ENCODE measurements at places on chromosomes 16 and 17.

DNA sequence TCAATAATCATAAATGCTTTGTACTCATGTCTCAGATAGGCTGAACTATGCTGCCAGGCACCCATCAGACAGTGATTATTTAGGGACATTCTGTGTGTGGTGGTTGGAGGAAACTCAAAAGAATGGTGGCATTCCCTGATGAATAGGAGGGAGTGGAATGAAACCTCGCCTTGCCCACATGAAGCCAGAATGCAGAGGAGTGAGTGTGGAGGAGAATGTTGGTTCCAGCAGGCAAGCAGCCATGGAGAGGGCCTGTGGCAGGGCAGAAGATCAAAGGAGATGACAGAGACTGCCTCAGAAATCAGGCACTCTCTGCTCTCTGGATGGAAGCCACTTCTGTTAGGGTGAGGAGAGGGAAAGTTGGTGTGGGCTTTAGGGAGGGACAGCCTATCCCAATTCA, 22.5 kb downstream of the KCTD19 start:
- peak; percentile 53 for DNase-seq

DNA sequence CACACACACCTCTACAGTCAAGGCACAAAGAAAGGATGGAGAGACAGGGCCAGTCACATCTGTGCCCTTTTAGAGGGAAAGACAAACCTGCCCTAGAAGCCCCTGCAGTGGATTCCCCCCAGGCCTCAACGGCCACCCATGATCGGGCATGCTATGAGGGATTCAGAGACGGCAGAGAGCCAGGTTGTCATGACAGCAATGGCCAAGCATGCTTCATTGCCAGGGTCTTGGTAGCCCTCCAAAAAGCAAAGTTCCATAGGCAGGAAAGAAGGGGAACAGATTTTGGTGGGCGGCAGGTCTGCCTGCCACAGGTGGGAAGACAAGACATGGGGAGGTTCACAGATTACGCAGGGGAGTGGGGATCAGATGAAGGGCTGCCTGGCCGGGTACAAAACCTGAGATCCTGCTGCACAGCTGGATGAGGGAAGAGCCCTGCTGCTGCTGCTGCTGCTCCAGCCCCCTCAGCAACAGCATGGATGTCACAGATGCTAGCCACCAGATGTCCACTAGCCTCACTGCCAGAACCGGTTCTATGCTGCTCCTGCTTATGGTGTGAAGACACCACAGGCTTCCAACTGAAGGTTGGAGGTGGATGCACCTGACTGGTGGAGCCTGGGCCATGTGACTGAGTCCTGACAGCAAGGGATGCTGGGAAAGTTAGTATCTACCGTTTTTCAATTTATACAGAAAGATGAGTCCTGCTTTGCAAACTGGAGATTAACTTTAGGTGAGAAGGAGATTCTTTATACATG, 17.8 kb downstream of the ACTG1 start:
- no peak for DNase-seq

- no peak for DNase-seq
Observed at GRCh38 chr17:68141050-68141449, 105.5 kb downstream of the KPNA2 start.

DNA sequence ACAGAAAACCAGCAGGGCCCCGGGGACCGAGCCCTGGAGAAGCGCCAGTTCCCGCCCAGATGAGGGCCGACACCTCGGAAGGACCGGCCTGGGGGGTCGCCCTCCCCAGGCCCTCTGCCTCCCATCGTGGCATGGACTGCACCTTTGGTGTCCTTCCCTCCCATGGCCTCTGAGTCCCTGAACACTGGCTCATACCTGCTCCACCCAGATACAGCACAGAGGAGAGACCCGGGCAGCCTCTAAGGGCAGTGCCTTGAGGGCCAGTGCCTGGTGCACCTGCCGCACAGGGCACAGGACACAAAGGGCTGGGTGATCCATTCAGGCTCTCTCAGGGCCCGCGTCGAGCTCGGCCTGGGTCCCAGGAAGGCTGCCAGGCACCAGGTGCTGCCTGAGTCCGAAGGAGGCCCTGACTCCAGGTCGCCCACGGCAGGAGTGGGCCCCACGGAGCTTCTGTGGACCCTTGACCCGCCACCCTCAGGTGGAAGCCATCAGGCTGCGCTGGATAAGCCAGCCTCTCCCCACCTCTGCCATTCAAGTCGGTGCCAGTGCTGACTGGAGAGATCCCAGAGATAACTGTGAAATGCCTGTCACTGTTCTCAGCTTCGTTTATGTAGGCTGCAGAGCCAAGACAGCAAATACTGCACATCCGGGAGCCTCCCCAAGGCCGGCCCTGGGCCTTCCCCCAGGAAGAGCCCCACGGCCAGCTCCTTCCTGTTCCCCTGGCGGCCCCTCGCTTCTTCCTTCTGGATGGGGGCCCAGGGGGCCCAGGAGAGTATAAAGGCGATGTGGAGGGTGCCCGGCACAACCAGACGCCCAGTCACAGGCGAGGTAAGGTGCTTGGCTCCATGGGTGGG, at the start of gene ZG16B:
Gene ZG16B (plus strand): TSS at position 803 of the 854 bp plus-strand sequence. CDS start 139 bp downstream, outside the sequence.
- no peak for DNase-seq

DNA sequence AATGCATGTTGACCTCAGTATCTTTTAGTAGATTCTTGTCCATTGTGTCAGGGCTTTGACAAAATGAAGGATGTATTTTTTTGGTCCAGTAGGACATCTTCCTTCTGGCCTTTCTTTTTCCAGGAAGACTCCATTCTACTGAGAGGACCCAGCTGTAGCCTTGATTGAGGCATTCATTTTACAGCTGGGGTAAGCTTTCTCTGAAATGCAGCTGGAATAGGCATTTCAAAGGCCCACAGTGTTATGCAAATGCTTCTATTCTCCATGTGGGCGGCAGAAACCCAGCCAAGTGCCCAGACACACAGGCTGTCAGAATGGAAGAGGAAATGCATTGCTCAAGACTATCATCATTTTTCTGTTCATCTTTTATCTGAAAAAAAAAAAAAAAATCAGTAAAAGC, 629.0 kb upstream of the CDH8 start:
- DNase-seq: no peak

DNA sequence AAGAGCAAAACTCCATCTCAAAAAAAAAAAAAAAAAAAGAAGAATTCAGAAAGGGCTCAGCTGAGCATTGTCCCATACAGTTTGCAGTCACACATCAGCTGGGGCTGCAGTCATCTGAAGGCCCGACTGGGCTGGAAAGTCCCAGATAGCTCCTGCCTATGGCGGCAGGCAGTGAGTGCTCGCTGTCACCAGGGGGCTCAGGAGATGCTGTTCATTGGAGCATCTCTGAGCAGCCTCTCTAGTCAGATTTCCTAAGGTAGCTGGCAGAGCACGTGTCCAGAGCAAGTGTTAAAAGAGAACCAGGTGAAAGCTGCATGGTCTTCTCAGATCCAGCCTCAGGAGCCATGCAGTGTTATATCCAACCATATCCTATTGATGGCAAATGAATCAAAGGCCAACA, 75.8 kb downstream of the WSCD1 start:
- DNase-seq: no peak

GRCh38 chr17:14925498-14925897, 339.6 kb downstream of the PMP22 start:
- DNase-seq: no peak

DNA sequence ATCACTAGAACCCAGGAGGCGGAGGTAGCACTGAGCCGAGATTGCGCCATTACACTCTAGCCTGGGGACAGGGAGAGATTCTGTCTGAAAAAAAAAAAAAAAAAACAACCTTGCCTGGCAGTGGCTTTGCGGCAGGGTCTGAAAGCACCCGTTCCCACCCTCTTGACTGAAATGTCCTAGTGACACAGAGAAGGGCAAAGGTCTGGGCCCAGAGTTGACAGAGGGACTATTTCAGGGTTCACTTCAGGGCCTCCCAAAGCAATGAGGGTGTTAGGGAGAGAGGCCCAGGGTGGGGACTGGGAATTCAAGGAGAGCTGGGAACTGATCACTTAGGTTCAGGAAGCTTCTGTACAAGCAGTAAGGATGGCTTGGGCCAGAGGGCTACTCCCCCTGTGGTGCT, 13.8 kb upstream of the CDRT15L2 start:
- no peak for DNase-seq

DNA sequence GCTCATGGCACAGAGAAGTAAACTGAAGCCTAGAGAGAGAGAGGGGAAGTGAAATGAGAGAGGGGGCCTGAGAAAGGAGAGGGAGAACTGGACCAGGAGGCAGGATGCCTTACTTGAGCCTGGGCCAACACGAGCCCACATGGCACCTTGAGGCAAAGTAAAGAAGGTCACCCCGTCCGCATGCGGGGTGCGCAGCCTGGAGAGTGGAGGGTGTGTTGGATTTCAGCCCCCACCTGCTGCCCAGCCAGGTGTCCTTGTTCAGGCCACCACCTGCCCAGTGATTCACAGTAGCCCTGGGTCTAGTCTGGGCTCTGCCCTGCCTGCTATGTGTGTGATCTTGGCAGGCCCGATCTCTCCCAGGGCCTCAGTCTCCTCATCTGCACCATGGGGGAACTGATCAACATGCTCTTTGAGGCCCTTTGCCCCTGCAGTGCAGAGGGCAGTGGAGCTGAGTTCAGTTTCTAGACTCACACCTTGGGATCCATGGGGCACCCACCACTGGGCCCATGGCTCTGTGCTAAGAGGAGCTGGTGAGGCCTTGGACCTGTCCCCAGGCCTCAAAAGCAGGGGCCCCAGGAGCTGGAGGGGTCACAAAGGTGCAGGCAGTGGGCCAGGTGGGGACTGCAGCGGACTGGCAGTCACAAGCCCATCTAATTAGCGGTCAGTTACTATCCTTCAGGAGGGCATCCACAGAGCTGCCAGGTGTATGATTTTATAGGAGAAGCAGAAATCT, 9.8 kb upstream of the DRC7 start:
- no peak for DNase-seq

DNA sequence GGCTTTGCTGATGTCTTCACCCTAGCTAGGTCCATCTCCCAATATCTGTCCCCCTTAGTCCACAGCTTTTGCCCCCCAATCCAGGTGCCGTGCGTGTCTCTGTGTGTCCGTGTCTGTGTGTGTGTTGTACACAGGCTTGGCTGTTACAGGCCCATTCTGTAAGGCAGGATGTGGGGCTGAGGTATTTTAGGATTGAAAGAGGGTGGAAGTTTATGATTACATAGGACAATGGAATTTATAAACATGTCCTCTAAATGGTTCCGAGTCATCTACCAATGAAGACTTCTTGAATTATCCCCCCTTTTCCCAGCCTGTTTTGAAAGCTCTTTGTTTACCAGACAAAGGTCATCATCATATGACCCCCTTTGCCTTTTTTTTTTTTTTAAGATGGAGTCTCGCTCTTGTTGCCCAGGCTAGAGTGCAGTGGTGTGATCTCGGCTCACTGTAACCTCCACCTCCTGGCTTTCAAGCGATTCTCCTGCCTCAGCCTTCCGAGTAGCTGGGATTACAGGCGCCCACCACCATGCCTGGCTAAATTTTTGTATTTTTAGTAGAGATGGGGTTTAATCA, 21.9 kb downstream of the ACE start:
- peak; percentile 72 for DNase-seq

- no peak for DNase-seq
Observed at GRCh38 chr16:69618307-69618706, 52.5 kb downstream of the NFAT5 start.

- DNase-seq: peak; percentile 82
Observed at GRCh38 chr17:32813021-32813420, 63.9 kb downstream of the MYO1D start.

- DNase-seq: no peak
Observed at GRCh38 chr17:1834380-1835149, 4.8 kb downstream of the RPA1 start.

- DNase-seq: no peak
Observed at GRCh38 chr17:46841561-46842379, 9.6 kb upstream of the WNT9B start.

- DNase-seq: no peak
Observed at GRCh38 chr17:46869975-46870803, 18.8 kb downstream of the WNT9B start.

GRCh38 chr16:88503374-88503770, 50.3 kb downstream of the ZFPM1 start:
- DNase-seq: no peak

- DNase-seq: peak; percentile 39
Observed at GRCh38 chr16:70768203-70768580, 32.8 kb downstream of the VAC14 start.

DNA sequence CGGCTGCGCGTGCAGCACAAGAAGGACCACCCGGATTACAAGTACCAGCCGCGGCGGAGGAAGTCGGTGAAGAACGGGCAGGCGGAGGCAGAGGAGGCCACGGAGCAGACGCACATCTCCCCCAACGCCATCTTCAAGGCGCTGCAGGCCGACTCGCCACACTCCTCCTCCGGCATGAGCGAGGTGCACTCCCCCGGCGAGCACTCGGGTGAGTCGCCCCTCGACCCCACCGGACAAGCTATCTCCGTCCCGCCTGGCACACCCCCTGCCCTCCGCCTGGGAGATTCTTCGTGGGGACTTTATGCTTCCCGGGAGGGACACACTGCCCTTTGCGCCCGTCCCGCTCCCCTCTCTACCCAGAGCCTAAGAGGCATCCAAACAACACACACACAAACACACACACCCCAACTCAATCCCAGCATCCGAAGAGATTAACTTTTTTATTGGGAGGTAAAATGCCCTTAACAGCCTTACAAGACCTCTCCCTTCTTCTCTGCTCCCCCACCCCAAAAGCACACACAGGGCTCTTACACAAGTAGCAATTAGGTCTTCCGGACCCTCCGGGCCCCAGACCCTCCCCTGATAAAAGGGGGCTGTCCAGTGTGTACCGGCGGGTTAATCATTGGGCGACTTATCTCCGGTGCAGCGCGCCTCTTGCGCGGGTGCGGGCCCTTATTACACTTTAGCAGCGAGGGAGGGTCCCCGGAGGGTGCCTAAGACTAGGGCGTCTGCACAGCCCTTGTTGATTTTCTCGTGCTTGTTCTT, 2.1 kb downstream of the SOX9 start:
- peak; percentile 31 for DNase-seq

- peak; percentile 21 for DNase-seq
Observed at GRCh38 chr17:73952480-73953205, 250.8 kb upstream of the RPL38 start.

DNA sequence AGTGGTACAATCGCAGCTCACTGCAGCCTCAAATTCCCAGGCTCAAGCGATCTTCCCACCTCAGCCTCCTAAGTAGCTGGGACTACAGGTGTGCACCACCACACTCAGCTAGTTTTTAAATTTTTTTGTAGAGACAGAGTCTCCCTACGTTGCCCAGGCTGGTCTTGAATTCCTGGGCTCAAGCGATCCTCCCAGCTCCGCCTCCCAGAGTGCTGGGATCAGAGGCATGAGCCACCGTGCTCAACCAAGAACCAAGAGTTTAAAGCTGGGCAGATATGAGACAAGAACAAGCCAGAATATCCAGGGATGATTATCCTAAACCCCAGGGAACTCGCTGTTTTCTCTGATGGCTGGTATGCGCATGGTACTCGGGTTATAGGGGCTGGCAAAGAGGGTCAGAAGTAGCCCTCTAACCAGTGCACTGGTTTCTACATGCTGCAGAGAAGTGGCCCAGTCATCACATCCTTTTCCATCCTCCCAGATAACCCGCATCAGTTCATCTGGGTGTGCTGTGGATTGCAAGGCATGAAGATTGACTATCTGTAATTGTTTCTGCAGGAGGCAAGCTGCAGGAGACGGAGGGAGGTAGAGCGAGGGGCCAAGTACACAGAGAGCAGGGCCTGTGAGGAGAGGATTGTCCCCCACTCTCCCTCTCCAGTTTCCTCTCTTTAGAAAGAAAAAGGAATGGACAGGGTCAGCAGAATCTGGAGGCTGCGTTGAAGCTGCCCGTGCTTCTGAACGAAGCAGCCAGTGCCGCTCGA, 33.6 kb upstream of the TOB1 start:
- no peak for DNase-seq

- DNase-seq: no peak
Observed at GRCh38 chr16:4550591-4550990, 5.5 kb upstream of the C16orf96 start.
